ENCODE measurements at places on chromosomes 2 and 18.

DNA sequence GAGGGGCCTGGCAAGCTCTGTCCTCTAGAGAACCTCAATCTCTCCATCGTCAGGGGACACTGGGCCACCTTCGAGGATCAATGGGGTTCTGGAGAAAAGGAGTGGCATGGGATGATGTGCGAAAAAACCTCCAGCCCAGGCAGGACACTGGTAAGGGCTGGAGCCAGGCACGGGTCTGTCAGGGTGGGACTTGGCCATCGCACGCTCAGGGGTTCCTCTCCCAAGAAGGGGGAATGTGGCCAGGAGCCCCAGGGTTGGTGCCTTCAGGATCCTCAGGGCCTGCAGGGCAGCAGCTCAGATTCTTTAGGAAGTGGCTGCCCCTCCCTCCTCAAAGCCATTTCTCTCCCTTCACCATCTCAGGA, 46.8 kb upstream of the PLB1 start:
- no peak for DNase-seq

- no peak for DNase-seq
These were observed 898.1 kb downstream of the EPHA4 start for GRCh38 chr2:220674033-220674432.

GRCh38 chr2:238847841-238848690, at the start of gene TWIST2:
Gene TWIST2 (plus strand): TSS chr2:238848085. CDS start chr2:238848216, 131 bp downstream.
- DNase-seq: no peak

GRCh38 chr2:33241581-33241980, 234.9 kb upstream of the RASGRP3 start:
- DNase-seq: no peak

DNA sequence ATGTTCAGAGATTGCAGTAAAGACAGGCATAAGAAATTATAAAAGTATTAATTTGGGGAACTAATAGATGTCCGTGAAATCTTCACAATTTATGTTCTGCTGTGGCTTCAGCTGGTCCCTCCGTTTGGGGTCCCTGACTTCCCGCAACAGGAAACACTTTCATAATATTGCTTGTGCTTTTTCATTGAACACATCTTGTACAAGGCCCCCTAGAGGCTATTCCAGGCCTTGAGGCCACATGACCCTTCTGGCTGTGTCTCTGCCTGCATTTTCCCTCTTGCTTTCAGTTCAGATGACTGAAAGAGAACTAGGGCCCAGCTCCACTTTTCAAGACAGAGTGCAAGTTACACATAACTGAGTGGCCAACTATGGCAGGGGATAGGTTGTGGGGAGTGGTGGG, 164.1 kb downstream of the TMEM247 start:
- DNase-seq: no peak

DNA sequence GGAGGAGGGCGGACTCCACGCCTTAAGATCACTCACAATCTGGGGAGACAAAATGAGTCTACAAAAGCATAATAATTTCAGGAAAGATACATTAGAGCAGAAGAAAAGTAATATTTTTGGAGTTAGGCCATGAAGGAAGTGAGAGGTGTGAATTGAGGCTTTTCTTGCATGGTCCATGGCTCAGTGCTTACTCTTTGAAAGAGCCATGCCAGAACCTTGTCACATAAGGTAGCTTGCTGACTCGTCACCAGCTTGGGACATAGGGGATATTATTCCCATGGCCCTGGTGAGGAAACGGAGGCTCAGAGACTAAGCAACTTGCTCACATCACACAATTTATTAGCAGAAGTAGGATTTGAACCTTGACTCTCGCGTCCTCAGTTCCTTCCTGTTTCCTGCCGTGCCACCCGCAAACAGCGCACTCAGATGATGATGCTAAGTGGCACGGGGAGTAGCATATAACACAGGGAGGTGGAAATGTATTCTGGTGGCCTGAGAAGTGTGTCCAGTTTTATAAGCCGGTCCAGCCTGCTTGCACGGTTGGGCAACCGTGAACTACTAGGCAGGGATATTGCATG, 312.2 kb upstream of the EPAS1 start:
- no peak for DNase-seq

GRCh38 chr2:178057179-178057680, 15.3 kb downstream of the PDE11A start:
- DNase-seq: no peak

GRCh38 chr18:48896875-48897511, 53.8 kb downstream of the SMAD7 start:
- no peak for DNase-seq

DNA sequence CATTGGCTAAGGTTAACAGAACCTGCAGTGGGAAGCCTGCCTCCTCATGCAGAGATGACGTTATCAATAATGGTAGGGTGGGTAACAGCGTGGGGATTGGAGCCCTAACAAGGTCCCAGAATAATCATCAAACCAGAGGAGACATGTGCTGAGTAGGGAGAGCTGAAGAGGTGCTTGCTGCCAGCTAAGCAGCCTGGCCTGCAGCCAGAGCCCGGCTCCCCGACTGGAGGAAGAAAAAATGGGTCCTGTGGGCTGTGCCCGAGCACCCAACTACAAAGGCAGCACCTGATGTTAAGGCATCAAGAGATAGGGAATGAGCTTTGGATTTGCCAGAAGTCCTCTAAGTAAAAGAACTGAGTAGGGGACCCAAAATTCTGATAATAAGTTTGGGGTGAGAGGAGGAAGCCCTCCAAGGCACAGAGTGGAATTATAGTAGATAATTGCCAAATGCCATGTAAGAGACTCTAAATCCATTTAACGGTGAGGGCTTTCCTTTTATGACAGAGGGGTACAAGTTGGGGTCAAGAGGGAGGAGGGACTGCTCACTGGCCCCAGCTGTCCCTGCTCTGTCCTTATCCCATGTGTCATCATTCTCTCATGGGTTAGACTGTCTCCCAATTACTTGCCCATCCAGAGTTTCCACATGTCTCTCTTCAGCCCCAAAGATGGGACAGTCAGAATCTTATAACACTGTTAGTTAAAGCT, 156.1 kb downstream of the ANTXR1 start:
- DNase-seq: no peak

DNA sequence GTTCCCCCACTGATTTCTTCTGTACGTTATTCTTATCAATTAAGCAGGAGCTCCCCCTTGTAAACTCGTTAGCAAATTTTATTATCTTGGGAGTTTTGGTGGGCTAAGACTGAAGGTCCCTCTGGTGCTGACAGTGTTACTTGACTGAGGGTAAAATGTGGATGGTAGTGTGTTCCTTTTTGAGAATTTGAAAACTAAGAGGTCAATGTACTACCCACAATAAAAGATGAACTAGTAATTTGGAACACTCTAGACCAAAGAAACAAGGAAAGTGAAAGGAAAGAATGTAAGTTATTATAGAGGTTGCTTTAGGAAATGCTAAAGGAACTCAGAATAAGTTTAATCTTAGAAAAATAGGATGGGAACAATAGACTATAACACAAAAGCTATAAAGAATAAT, 35.1 kb downstream of the YWHAQ start:
- DNase-seq: no peak

DNA sequence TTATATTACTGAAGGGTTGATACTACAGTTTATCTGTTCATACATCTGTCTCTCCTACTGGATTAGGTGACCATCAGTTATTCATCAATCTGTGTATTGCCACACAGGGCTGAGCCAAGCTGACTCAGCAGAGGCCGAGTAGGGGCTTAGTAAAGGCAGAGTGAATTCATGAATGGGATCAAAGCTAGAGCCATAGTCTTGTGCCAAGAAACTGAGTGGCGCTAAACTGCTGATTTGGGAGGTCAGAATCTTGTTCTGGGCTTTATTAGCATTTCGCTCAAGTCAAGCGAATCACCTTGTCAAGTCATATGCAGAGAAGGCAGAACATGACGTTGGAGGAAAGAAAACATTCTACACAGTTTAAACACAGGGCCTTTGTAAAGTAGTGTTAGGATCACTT, 34.1 kb downstream of the SOCS6 start:
- DNase-seq: no peak

DNA sequence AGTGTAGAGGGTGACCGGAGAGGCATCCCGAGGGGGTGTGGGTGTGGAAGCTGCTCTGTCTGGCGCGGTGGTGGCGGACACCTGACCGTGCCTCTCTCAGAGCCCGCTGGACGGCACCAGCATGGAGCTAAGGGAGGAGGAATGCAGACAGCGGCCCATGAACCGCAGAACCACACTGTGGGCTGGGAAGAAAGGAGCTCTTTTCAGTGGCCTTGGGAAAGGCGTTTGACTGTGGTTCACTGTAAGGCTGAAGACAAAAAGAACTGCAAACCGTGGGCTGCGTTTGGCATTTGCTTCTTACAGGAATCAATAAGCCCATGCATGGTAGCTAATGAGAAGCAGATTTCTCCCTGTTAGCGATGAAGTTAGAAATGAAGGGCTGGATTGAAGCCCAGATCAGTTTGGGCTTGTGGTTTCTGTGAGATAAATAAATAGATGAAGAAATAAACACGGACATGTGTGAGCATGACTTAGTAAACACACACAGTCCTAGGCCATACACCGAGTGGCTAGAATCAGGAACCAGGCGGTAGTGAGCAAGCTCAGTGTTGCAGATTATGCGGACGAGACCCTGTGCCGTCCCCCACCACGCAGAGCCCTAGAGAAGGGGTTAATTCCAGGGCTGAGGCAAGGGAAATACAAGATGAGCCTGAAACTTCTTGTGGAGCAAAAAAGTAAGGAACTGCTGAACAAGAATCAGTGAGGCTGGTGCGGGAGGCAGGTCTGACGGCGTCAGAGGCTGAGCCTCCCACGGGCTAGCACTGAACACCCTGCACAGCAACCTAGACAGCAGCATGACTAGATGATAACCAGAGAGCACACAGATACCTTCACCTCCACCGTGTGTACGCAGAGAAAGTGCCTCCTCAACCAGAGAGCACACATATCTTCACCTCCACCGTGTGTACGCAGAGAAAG, 29.3 kb upstream of the NFATC1 start:
- no peak for DNase-seq

GRCh38 chr2:144320491-144320890, 199.4 kb downstream of the ZEB2 start:
- DNase-seq: no peak

DNA sequence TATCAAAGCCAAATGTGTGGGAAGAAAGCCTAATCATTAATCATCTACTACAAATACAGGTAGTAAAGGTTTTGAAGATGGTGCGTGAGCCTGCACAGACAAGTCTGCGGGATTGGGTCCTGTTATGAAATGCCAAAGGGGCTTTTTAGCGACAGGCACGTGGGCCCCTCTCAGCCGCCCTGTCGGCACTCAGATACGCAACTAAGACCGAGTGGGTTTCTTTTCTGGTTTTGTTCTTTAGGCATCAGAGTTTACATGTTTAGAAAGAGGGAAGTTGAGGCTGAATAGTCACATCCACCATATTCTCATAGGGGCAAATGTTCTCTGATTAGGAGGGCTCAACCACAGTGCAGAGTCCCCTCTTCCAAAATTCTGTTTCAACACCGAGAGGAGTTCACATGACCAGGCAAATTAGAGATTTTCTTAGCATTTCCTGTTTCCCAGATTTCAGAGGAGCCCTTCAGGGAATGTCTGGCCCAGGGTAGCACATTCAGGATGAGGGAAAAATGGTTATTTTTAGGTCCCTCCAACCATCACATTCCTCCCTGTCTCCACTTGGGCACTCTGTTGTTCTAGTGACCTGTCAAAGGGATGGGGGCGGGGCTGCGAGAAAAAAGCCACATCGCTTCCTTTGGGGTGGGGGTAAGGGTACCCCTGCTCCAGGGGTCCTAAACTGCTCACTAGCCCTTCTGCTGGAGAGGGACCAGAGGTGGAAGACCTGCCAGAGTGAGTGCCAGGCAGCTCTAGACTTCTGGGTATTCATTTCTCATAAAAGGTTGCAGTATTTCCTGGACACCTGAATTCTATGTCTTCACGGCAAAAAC, 159.2 kb downstream of the BCL2 start:
- no peak for DNase-seq

DNA sequence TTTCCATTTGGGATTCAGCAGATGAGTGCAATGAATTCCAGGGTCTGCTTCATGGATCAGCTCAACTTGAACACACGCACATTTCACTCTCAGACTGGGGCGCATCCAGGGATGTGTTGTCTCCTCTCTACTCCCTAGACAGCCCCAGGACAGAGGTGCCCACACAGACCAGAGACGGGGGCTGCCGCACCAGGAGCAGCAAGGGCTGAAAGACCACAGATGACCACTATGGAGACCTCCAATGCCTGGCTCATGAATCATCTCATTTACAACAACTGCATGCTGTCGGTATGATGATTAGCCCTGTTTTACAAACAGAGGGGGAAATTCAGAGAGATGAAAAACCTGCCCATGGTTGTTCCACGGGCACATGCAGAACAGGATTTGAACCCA, 63.1 kb downstream of the CYP26B1 start:
- DNase-seq: no peak

GRCh38 chr2:46929612-46930011, 14.0 kb upstream of the MCFD2 start:
- no peak for DNase-seq

DNA sequence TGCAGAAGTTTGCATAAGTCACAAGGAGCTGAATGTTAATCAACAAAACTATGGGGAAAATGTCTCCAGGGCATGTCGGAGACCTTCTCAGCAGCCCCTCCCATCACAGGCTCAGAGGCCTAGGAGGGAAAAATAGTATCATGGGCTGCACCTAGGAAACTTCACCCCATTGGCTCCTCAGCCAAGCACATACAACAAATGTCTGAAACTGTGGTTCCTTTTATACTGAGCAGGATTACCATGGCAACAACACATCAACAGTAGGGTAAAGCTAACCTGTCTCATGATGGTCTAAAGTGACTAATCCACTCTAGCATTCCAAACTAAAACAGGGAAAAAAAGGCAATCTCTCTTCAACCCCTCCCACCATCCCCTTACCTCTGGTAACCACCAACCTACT, 3.2 kb upstream of the NEMP2 start:
- no peak for DNase-seq
